ENCODE measurements at places on chromosomes 1 and 21. TPM values are rescaled to one million over a fixed set of nuclear protein-coding genes. Genes with fewer than 3 reads are reported as not detected.

Gene C4BPB
- not detected for total RNA-seq

Gene FPGT
- total RNA-seq: 4.6 TPM

Gene DNASE2B
- total RNA-seq: not detected

Gene COL11A1
- total RNA-seq: not detected

DNA sequence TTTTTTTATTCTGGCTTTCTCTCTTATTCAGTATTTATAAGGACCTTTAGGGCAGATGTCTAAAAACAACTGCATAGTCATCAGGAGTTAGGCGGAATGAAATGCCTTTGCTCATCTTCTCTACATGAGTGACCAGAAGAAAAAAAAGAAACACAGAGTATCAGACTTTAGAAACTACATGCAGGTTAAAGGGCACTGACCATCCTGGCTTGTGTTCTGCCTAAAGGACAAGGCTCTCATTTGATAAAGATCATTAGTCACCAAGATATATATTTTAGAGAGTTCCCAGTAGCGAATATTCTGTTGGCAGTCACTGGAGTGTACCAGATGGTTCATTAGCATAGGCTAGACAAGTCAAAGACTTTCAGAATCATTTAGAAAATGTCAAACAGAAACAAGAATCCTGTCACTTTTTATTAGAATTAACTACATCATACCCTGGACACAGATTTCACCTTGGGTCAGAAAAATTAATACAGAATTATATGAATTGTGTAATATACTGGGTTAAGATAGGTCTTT lies 145.6 kb downstream of the NR5A2 start:
- no peaks in the 10 kb centered on the region for H3K36me3 ChIP-seq
- peak overlapping the region; percentile 1 for H3K4me3 ChIP-seq
- no peaks in the 10 kb centered on the region for H3K27me3 ChIP-seq

DNA sequence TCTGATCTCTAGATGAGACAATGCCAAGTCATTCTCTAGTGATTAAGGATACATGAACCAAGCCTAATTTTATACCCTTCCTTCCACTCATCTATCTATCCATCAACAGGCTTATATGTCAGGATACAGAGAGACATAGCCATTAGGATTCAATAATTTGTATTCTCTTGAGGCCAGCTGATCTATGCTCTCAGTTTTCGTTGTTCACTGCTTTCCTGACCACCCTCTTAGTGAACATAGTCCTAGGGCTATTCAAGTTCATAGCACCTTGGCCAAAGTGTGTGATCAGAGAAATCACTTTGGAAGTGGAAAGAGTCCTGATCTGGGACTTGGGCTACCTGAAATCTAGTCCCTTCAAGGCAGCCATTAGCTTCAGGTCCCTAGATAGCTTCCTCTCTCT lies 4.2 kb upstream of the KPRP start:
- no peak for DNase-seq
- H3K27me3 ChIP-seq: peaks cover 9% of the 10 kb centered on the region
- peaks cover 12% of the 10 kb centered on the region for H3K4me1 ChIP-seq
- no peak overlapping the region for H3K27ac ChIP-seq

DNA sequence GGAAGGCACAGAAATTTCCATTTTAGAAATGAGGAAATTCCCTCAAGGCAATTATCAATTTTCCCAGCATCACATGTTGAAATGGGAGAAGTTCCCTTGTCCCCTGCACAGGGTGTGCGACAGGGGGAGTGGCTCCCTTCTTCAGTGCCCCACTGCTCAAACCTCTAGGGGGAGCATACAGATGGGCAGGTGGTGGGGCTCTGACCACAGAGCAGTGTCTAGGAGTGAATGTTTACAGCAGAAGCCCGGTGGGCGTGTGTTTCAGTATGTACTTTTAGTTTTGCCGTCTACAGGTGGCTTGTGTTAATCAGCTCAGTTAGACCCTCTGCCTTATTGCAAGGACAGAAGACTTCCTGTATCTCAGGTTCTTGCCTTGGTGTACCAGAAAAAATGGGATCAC lies 493.7 kb upstream of the PLXNA2 start:
- DNase-seq: no peak
- no peaks in the 10 kb centered on the region for H3K27me3 ChIP-seq
- H3K27ac ChIP-seq: no peak overlapping the region
- H3K36me3 ChIP-seq: no peaks in the 10 kb centered on the region

DNA sequence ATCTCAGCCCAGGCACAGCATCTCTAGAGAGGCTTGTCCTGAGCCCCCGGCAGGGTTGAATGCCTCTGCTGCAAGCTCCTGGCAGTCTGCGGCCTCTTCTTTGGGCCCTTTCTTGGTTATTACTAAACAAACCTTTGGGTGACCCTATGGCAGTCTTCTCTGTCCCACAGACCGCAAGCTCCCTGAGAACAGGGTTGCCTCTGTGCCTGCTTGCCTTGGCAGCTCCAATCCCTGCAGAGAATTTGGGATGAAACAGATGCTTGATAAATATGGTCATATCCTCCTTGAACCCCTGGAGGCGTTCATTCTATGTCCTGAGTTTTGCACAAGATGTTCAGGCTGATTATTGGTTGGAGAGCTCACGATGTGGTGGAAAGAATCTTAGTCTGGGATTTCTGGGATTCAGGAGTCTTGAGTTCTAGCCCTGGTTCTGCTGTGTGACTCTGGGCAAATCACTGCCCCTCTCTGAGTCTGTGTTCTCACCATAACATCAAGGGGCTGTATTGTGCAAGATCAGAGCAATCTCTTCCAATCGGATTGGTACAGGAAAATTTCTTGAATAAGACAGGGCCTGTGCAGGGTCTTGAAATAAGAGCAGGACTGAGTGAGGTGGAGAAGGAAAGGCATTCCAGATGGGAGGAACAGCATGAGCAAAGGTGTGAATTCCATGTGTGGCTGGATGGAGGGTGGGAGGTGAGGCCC lies 49.6 kb downstream of the EDN2 start:
- peaks cover 20% of the 10 kb centered on the region for H3K4me1 ChIP-seq
- no peaks in the 10 kb centered on the region for H3K27me3 ChIP-seq
- H3K27ac ChIP-seq: no peak overlapping the region
- H3K4me3 ChIP-seq: no peak overlapping the region
- no peak for DNase-seq

Gene IVL
- 1.0 TPM for total RNA-seq

Gene AQP10
- not detected for total RNA-seq

GRCh38 chr1:178986204-178986603 lies 39.5 kb upstream of the FAM20B start:
- H3K27ac ChIP-seq: no peak overlapping the region
- no peaks in the 10 kb centered on the region for H3K36me3 ChIP-seq
- H3K4me1 ChIP-seq: no peaks in the 10 kb centered on the region
- H3K27me3 ChIP-seq: no peaks in the 10 kb centered on the region
- DNase-seq: no peak

GRCh38 chr1:152458384-152459185 lies 44.5 kb upstream of the CRNN start:
- no peaks in the 10 kb centered on the region for H3K36me3 ChIP-seq
- DNase-seq: peak; percentile 94
- H3K4me1 ChIP-seq: no peaks in the 10 kb centered on the region
- H3K4me3 ChIP-seq: no peak overlapping the region
- H3K27ac ChIP-seq: no peak overlapping the region

GRCh38 chr1:71572038-71572437 lies 491.2 kb upstream of the ZRANB2 start:
- no peaks in the 10 kb centered on the region for H3K36me3 ChIP-seq

Gene F13B
- not detected for total RNA-seq

- peaks cover 37% of the 10 kb centered on the region for H3K36me3 ChIP-seq
- H3K27me3 ChIP-seq: no peaks in the 10 kb centered on the region
- no peak overlapping the region for H3K27ac ChIP-seq
- H3K4me3 ChIP-seq: peak overlapping the region; percentile 80
These were observed 1.6 kb downstream of the PPP1R15B start for GRCh38 chr1:204409836-204410687.

Measured in PC-3 (cell line).